ENCODE measurements at places on chromosomes 4 and X.

DNA sequence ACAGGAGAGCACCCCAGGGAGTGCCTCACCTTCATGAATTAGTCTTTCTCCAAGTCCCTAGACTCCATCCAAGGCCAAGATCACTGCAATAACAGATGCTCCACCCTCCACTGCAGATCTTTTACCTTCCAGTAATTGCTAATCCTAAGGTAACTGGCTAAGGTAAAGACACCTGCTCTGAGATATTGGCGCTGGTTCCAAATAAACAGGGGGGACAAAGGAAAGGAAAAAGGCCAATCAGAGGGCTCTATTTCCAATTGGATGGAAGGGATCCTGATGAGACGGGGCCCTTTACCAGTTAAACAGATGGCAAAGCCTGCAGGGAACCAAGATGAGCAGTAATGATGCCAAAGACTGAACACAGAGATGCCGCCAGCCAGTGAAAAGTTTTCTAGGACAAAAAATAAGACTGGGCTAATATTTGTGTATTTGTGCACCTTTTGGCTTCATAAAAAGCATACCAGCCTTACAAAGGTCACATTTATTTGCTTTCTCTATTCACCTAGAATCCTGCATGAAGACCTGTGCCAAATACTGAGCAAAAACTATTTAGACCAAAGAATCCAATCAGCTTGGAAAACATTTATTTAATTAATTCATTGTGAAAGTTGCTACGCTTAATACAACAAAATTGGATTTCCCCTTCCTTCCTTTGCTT is 148.5 kb downstream of the PPP3CA start:
- no peak for DNase-seq

DNA sequence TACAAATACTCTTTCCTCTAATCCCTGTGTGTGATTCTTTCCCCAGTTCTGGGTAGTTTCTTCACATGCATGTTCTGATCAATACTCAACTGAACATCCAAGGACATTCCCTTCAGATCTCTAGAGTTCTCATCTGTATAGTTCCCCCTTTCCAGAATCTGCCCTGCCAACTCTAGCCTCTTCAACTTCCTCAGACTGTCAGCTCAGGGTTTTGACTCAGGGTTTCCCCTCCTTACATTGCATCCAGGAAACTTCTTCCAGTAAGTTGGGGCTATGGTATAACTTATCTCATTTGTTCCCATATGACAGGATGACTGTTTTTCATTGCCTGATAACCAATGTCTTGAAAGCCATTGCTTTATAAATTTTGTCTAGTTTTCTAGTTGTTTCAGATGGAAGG is 14.2 kb upstream of the ANKRD17 start:
- no peak for DNase-seq

GRCh38 chr4:106495476-106495875 is 126.9 kb upstream of the GIMD1 start:
- peak; percentile 63 for DNase-seq

GRCh38 chr4:53234669-53235068 is 131.2 kb downstream of the SCFD2 start:
- DNase-seq = no peak

GRCh38 chrX:41335198-41335957 is 1.4 kb downstream of the DDX3X start:
- peak; percentile 45 for DNase-seq

- no peak for DNase-seq
Measured at GRCh38 chr4:57080781-57081650, 29.2 kb downstream of the IGFBP7 start.

DNA sequence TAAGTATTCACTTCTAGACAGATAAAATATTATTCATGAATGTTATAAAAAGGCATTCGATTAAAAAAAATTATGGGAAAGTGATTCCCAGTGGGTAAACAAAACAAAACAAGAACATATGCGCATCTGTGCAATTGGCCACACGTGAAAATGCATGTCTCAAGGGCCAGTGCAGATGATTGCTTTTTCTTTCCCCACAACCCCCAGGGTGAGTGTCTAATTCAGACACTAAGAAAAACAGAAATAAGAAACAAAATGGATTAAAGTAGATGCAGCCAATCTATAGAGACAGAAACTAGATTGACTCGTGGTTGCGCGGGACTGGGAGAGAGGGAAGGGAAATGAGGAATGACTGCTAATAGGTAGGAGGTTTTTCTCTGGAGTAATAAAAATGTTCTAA is 49.5 kb downstream of the GPM6A start:
- DNase-seq = no peak

- DNase-seq = no peak
Measured at GRCh38 chrX:15158736-15159406, 111.0 kb downstream of the ASB9 start.

GRCh38 chr4:14178421-14178820 is 550.9 kb upstream of the BOD1L1 start:
- DNase-seq = no peak

DNA sequence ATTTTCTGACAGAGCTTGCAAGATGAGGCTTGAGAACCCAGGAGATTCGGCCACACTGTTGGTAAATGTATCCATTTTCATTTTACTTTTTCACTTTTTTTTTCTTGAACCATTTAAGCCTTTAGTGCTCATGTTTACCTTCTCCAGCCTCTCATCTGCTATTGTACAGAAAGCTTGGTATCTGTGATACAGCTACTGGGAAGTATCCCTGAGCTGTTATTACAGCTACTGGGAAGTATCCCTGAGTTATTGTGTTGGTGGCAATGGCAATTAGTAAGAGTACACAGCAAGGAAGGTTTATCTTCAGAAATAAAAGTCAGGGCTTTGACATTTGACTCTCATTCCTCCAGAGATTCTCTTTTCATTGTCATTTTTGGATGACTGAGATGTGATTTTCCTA is 11.8 kb downstream of the CTSO start:
- no peak for DNase-seq

GRCh38 chrX:38055170-38055847 is 49.0 kb downstream of the SYTL5 start:
- no peak for DNase-seq

DNA sequence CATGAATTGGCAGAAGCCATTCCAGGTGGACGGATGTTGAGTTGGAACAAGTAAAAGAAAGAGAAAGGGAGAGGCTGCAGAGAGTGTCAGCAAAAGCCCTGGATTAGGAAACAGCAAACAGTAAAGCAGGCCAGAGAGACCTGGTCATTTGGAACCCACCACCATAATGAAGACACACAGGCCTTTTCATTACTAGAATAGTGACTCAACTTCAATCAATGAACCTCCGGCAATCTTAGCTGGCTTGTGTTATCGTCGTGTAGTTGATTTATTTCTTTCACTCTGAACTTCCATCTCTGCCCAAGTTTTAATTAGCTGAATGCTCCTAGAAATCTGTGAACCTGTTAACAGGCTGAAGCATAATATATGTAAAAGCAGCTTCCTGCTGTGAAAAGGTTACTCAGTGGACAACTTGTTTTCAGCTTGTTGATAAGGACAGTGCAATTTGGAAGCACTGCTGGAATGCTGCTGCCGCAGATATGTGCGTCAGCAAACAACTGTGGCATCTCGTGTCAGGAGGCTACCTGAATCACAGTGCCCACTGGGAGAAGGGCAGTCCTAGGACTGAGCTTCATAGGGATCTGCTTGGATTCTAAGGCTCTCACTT is 68.8 kb downstream of the SPANXN4 start:
- DNase-seq = no peak

DNA sequence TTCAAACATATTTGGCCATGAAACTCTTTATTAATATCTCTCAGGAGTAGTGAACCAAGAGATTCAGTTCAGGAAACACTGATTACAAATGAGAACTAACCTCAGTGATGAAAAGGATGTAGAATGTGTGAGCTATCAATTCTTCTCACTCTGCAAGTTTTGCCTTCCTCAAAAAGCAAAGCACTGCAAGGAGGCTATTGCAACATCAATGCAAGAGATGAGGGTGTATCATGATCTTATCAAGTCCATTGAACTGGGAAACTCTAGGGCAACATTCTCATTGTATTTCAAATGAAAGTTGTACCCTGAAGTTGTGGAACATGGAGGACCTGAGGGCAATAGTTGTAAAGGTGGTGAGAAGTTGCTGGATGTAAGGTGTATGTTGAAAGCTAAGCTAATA is 56.4 kb upstream of the VEGFC start:
- no peak for DNase-seq

- no peak for DNase-seq
Measured at GRCh38 chrX:23919148-23919547, 11.3 kb downstream of the CXorf58 start.

DNA sequence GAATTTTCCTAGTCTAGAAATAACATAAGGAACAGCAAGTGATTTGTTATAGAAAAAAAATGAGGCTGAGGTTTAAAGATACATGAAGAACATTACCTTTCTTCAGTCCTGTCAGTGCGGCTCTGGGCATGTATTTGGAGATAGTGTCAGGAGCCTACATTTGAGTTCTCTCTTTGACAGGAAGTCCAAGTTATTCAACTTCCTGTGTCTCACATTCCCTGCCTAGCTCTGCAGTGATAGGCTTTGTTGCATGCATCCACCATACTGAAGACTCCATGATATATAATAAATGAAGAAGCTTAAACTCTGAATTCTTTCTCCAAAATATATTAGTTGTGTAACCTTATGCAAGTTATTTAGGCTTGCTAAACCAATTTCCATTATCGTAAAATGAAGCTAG is 148.7 kb downstream of the RELL1 start:
- DNase-seq = peak; percentile 34

DNA sequence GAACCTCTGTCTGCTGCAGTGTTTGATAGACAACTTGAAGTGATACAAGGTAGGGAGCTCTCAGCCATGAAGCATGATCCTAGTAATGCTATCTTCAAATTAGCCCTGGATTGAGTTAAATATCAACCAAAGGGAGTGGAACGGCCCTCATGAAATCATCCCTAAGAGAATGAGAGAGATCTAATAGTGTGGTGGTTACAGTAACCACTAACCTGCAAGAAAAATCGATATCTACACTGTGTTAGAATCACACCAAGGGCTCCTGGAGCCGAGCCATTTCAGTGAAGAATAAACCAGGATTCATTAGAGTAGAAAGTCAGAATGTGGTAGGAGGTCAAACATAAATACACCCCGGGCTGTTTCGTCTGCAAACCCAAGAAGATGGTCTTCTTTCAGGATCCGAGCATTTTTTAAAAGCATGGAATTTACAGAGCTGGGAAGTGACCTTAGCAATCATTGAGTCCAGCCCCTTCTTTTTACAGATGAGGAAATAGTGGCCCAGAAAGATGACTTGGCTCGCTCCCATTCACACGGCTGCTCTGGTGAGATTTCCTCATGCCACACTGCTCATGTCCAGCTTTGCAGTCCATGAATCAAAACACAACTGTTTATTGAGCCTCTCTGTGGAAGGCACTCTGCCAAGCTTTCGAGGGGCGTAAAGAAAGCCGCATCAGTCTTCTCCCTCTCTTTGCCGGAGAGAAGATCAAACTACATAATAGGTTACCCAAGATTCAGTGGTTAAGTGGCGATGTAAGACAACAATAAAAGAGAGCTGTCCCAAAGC is 5.5 kb upstream of the DCTD start:
- no peak for DNase-seq

DNA sequence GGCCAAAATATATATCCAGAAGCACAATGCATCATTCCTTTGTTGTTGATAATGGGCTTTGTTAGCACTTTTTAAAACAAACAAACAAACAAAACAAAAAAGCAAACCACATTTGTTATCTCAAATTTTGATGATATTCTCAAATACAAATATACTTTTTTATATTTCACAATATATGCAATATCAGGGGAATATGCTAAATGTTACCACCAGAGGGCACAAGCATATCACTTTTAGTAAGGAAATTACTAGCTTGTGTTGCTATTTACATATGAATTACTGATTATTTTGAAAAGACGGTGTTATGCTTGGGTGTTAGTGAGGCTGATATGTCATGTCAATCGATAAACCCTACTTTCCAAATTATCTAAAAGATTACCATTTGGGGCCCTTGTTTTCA is 29.1 kb downstream of the RIPPLY1 start:
- DNase-seq = peak; percentile 33

All from NB4 (cell line).